Spleen (tissue), 13 donors: ENCODE measurements at places on chromosomes 7 and 10. TPM values are rescaled to one million over a fixed set of nuclear protein-coding genes. Genes with fewer than 3 reads are reported as not detected.

- no peak for DNase-seq
- no peak overlapping the region for H3K4me3 ChIP-seq
- peaks cover 46% of the 10 kb centered on the region for H3K27me3 ChIP-seq
- H3K4me1 ChIP-seq: no peaks in the 10 kb centered on the region
- no peaks in the 10 kb centered on the region for H3K36me3 ChIP-seq
Observed at GRCh38 chr7:157736341-157736740, 399.5 kb downstream of the DNAJB6 start.

DNA sequence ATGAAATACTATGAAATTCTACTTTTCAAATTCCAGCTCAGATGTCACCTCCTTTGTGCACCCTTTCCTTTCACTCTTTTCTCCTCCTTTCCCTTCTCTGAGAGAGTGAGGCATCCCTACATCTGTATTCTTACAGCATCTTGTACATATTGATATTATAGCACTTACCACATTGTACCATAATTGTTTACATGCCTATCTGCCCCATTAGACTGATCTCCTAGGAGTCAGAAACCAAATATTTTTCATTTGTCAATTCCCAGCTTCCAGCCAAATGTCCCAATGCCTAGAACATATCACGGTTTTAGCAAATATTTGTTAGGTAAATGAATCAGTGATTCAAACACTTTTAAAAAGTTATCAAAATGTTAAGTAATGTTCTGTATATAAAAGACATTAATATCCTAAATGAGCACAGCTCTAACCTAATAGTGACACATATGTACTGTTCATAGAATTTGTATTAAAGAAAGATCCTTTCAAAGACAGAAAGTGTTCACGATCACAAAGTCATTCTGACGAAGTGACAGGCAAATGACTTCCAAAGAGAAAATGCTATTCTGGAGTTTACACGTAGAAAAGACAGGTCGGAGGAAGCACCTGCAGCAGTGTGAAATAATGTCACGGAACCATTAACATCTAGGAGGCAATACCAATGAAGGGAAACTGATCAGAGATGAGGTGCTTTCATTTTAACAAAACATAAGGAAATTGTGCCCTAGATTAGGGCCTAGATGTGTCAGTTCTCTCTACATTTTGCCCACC lies 774.2 kb downstream of the MAGI2 start:
- H3K27me3 ChIP-seq: no peaks in the 10 kb centered on the region
- H3K4me3 ChIP-seq: no peak overlapping the region
- DNase-seq: no peak

- peaks cover 58% of the 10 kb centered on the region for H3K27me3 ChIP-seq
- no peak overlapping the region for H3K4me3 ChIP-seq
- no peak overlapping the region for H3K27ac ChIP-seq
- no peaks in the 10 kb centered on the region for H3K36me3 ChIP-seq
Observed at GRCh38 chr10:98463976-98464754, 17.4 kb upstream of the HPS1 start.

- H3K4me3 ChIP-seq: peak overlapping the region; percentile 98
- peaks cover 42% of the 10 kb centered on the region for H3K4me1 ChIP-seq
- H3K27ac ChIP-seq: peak overlapping the region; percentile 99
- peaks cover 2% of the 10 kb centered on the region for H3K36me3 ChIP-seq
Observed at GRCh38 chr10:12041766-12042408, 722 bp downstream of the UPF2 start.

GRCh38 chr10:97810446-97810845 lies 38.6 kb upstream of the SFRP5 start:
- no peak overlapping the region for H3K4me3 ChIP-seq
- no peaks in the 10 kb centered on the region for H3K36me3 ChIP-seq
- no peak for DNase-seq
- H3K27ac ChIP-seq: no peak overlapping the region
- H3K4me1 ChIP-seq: no peaks in the 10 kb centered on the region

The OR2A12 gene
- total RNA-seq: not detected
